Stimulated activated CD4-positive, alpha-beta T cell treated with anti-CD3 and anti-CD28 coated beads, Interleukin-15, amount 100 ng/mL, for 1 hour (primary cell): ENCODE measurements at places on chromosomes 4 and X.
A peak's percentile ranks its signal among the peaks of the same experiment; 100 is the strongest.

GRCh38 chr4:113744667-113745240 is 16.8 kb downstream of the CAMK2D start:
- DNase-seq, result no peak

GRCh38 chrX:104122829-104123228 is 10.5 kb downstream of the ZCCHC18 start:
- DNase-seq, result no peak

DNA sequence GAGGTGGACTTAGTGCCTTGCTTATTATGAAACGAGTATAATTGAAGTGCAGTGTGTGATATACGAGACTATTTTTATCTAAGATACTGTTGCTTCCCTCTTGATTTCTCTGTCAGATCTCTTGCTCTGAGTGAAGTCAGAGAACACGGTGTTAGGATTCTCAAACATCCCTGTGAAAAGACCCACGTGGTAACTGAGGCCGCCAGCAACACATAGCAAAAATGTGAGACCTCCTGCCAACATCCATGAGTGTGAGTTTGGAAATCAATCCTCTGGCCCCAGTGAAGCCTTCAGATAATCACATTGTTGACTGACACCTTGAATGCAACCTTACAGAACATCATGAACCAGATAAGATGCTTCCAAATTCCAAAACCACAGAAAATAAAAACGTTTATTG is 954.4 kb downstream of the FAT4 start:
- no peak for DNase-seq

DNA sequence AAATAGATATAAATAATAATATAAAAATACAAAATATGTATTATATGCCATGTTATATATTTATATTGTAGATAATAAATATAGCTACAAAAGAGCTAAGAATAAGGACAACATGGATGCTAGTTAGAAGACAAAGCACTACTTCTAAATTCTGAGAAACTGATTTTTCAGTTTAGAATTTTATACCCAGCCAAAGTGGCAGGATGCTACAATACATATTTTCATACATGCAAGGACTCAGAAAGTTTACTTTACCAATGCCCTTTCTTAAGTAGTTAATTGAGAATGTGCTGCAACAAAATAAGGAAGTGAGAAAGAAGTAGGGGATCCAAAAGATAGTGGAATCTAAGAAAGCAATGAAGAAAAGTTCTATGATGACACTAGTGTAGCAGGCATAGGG is 64.5 kb downstream of the PDE5A start:
- no peak for DNase-seq

GRCh38 chr4:141912831-141913230 is 276.4 kb downstream of the IL15 start:
- DNase-seq, result no peak

DNA sequence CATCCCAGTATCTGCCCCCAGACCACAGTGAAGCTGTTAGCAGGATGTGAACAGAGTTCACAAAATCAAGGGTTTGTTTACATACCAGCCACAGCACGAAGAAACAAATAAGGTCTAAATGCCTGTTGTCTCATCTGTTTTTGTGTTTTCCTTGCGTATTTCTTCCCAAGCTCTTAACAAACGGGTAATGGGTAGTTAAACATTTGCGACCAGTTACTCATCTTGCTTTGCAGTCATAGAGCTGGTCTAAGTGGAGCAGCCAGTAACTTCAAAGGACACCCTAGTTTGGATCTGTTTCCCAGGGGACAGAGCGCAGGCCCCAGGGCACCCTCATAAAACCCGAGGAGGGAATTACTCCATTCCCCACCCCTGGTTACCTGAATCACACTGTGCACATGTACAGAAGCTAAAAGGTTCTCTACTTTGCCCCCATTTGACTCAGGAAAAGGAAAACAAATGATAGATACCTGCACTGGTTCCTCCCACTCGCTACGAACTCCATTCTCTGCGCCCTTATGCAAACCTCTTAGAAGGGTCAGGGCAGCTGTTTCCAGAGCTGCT is 68.8 kb downstream of the MAML3 start:
- no peak for DNase-seq

DNA sequence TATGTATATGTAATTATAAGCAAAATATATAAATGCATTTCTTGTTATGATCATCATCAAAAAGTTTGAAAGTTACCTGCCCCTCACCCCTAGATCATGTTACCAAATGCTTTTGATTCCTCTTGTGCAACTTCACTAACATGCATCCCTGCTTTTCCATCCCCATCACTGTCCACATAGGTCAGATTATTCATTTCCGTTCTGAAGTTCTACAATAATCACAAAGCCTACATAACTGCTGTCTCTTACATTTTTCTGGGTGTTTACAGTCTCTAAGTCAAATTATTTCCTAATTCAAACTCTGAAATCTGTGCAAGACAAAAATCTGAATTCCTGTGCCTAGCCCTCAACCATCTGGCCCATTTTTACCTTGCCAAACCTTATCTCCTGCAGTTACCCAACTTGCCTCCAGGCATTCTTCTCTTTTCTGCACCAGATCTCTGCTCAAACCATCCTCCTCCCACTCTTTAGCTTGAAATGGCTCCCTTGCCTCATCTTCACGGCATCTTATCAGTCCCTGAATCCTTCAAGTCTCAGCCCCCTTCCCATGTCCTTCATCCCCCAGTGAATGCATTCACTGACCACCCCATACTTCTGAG is 42.4 kb upstream of the SLC39A8 start:
- DNase-seq, result no peak

DNA sequence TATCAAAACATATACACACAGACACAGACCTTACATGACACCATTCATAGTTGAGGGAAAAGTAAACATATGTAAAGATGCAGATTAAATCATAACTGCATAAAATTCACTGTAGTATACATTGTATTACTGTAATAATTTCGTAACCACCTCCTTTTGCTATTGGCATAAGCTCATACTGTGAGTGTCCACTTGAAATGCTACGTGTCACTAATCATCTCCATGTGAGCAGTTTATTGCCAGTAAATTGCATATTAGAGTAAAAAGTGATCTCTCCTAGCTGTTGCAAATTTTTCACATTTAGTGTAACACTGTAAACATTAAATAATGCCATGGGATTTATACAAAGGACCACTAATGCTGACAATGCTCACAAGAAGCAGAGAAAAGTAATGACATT is 256.7 kb upstream of the GNPDA2 start:
- no peak for DNase-seq

DNA sequence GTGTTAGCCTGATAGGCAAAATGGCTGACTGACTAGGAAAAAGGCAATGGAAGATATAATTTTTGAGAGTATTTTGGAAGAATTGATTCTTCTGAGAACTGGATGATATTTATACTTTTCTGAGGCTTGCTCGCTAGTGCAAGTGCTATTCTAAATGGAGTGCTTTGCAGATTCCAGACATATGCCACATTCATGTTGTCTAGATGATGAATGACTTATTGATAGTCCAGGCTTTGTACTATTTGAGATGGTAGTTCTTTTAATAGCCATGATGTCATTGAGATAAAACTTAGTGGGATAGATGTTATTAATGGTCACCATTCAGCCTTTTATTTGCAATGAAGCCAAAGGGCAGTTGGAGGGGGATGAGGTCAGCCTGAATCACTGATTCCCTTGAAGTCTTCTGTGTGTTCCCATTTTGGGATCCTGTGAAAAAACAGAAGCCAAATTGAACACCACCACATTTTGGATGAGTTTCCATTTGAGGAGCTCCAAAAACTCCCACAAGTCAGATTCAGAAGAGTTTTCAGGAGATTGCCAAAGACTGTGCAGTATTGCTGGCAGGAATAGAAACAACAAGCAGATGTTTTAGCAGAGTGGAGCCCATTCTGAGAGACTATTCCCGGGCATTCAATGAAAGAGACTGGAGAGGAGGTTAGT is 184.1 kb downstream of the IL1RAPL2 start:
- no peak for DNase-seq

- no peak for DNase-seq
These were observed 99.6 kb upstream of the AFAP1 start for GRCh38 chr4:8039290-8039689.

- no peak for DNase-seq
These were observed 109.0 kb upstream of the C1QTNF7 start for GRCh38 chr4:15318621-15319348.

DNA sequence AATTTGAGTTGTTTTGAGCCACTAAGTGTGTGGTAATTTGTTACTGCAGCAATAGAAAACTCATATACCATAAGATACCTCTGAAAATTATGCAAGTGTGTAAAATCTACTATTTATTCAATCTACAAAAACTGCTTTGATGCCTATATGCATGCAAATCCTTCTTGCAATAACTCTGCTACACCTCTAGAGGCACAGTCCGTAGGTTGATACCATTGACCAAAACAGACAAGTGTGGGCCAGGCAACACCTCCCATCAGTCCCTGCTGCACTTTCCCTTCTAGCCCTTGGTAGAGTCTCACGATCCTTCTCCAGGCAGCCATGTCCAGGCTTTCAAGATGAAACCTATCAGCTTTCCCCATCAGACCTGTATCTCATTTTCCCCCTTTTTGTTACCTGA is 48.8 kb upstream of the FAM9A start:
- DNase-seq, result no peak

GRCh38 chrX:100662170-100662569 is 18.2 kb downstream of the SRPX2 start:
- DNase-seq, result no peak

- DNase-seq, result peak; percentile 40
These were observed at the start of gene ARL9 for GRCh38 chr4:56505269-56506130. Gene ARL9, plus strand, starts transcription at chr4:56505791. Its CDS starts 72 bp downstream, at chr4:56505863.

GRCh38 chr4:85929961-85930665 is 429.7 kb downstream of the MAPK10 start:
- DNase-seq, result no peak

GRCh38 chrX:155612312-155613224 is at the start of gene TMLHE:
Gene TMLHE, minus strand, starts transcription at chrX:155612952. Its CDS starts 67,676 bp downstream, at chrX:155545276.
- peak; percentile 8 for DNase-seq

DNA sequence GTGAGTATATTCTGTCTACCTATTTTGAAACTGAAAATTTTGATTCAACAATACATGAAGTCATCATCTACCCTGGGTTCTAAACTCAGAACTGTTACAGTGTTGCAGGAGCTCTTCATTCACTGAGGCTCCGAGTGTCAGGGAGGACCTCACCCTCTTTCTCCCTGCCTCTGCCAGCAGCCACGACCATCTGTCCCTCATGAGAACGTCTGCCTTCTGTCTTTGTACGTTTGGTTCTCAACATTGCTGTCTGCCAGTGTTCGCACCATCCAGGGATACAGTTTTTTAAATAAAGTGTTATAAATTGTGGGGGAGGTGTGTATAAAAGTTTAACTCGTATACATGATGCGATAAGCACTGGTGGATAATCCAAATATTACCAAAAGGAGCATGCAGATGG is 55.5 kb downstream of the TRAPPC11 start:
- DNase-seq, result no peak

DNA sequence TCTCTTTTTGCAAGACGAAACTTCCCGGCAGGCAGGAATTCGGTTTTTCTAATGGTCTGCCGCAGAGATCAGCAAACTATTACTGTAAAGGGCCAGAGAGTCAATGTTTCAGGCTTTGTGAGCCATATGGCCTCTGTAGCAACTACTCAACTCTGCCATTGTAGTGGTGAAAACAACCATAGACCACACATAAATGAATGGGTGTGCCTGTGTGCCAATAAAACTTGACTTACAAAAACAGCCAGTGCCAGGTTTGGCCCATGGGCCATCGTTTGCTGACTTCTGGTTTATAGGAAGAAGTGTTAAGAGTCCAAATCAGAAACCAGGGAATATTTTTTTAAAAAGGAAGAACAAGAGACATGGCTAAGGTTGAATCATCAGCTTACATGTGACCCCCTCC is 163.0 kb downstream of the SH3KBP1 start:
- DNase-seq, result no peak

DNA sequence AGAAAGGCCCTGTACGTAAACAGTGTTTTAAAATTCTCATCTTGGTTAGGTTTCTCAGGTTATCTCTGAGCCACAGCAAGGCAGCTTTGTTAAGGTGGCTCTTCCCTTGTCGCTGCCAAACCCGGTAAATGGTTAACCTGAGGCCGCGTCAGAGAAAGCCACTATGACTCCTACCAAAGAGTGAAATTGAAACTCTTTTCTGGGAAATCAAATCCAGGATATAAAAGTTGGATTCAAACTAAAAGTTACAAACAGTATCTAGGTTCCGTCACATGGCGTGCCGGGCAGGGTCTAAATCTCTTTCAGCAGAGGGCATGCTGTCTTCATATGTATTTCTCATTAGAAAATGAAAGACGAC is 433 bp downstream of the MMAA start:
- DNase-seq, result no peak

DNA sequence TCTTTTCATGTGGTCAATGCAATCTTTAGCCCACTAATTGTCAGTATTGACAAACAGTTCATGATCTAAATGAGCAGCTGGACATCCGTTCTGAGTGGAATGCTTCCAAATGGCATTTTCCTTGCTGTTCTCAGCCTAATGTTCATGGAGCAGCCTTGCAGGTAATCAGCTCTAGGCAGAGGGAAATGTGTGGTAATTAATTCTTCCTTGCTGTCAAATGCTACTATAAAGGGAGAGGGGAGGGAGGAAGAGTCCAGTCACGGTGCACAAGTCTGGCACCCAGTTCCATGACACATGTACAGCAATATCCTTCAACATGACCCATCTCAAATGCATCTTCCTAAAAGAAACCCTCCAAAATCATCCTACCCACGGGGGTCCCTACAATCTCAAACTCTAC is 88.5 kb downstream of the LDB2 start:
- DNase-seq, result no peak

- no peak for DNase-seq
These were observed 187.0 kb downstream of the CRLF2 start for GRCh38 chrX:1025413-1025812.

GRCh38 chrX:149871940-149872339 is 9.0 kb upstream of the MAGEA8 start:
- peak; percentile 37 for DNase-seq

GRCh38 chrX:105662248-105662647 is 160.1 kb upstream of the NRK start:
- no peak for DNase-seq

DNA sequence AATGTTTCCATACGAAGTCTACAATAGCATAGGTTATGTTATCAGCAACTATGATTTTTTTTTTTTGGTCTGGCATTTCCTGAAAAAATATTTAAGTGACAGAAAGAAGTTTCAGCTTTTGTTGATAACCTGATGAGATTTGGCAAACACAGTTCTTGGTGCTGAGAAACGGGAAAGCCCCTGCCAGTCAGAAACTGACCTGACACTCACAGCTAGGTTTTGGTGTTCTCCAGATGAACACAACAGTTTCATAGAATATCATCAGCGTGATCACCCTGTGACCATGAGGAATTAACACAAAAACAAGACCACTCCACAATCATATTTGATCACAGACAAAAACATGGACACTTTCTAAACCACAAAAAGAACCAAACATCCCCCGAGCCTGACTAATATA is 152.5 kb upstream of the DCAF8L1 start:
- DNase-seq, result no peak

DNA sequence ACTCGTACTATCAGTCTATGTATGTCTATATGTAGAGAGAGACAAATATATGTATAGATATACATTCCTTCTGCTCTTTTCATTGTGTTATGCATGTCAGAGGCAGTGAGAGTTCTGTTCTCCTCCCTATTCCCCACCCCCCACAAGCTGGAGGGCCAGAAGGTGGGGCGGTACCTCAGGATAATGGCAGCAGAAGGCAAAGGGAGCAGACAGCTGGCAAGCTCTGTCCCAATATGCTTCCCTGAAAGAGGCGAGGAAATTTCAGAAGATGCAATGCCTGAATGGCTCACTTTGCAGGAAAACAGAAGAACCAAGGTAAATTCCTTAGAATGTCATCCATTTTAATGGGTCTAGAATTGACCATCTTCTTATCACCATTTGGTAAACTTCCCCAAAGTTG is 114.4 kb downstream of the NAA11 start:
- DNase-seq, result no peak

- no peak for DNase-seq
These were observed 54.6 kb upstream of the HHIP start for GRCh38 chr4:144591401-144591800.
